ENCODE measurements at places on chromosomes 1 and 21.
A peak's percentile ranks its signal among the peaks of the same experiment; 100 is the strongest.

DNA sequence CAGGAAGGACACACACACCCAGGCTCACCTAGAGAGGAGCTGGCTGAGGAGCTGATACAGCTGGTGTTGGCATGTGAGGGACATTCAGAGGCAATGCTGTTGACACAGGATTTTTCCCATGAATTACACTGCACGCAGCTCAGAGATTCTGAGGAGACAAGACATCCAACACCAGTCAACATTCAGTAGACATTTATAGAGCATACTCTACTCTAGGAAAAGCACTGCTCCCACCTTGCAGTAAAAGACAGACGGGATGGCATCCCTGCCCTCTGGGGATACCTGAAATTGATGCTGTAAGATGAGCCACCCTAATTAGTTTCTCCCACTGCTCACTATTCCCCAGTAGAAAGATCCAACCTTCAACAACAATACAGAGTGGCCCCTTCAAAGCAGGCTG lies 5.1 kb downstream of the LYPD8 start:
- DNase-seq: no peak

GRCh38 chr1:168179438-168180147 lies 831 bp downstream of the TIPRL start:
- DNase-seq: peak; percentile 23

- peak; percentile 64 for DNase-seq
Observed at GRCh38 chr1:235329139-235329902, 951 bp downstream of the GGPS1 start.

GRCh38 chr1:111649227-111649626 lies 29.6 kb downstream of the RAP1A start:
- DNase-seq: no peak

DNA sequence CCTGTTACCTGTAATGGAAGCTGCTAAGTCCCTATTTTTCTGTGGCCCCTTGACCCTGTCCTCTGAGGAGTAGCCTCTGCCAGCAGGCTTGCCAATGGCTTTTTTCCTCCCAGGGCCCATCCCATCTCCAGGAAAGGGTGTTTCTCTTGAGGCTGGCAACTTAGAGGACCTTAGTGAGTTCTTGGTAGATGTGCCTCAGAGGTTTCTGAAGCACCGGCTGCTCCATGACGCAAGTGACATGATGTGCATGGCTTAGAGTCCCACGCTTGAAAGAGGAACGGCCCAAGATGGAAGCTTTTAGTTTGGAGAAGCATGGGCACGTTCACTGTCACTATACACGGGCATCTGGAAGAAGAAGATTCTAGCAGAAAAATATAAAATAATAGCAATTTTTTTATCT lies 63.0 kb downstream of the TGFB2 start:
- no peak for DNase-seq

- DNase-seq: no peak
Observed at GRCh38 chr1:179770887-179771502, 27.9 kb downstream of the FAM163A start.

DNA sequence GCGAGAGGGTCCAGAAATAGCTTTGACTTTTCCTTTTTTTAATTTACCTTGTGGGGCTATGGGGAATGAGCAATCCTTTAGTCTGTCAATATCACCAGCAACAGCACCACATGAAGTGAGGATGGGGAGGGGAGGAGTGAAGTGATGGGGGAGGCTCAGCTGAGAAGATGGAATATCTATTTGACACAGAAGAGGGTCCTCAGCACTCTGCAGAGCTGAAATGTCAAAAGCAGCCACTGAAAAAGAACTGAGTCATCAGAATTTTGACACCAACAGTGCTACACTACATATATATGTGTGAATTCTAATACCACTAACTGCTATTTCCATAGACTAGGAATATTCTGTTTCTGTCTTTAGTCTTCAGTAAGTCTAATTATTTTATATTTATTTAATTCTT lies 427.0 kb upstream of the PBX1 start:
- no peak for DNase-seq

GRCh38 chr1:39317910-39318633 lies 113.6 kb downstream of the MACF1 start:
- no peak for DNase-seq

DNA sequence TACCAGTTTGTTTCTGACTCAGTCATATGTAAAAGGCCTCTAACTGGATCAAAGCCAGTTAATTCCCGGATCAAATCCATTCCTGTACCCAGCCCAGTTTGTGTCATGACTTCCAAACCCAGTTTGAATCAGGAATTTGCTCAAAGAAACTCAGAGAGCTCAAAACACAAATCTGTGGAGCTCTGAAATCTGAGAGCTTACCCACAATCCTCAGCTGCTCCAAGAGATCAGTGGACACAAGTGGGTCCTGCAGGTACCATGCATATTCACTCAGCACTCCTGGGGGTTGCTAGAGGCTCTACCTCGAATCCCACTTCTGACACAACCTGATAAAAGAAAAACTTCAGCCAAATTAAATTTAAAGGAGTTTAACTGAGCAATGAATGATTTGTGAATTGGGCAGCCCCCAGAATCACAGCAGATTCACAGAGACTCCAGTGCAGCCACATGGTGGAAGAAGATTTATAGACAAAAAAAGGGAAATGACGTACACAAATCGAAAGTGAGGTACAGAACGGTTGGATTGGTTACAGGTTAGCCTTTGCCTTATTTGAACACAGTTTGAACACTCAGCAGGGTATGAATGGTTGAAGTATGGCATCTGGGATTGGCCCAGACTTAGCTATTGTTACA lies 11.9 kb upstream of the MRPL55 start:
- DNase-seq: no peak

DNA sequence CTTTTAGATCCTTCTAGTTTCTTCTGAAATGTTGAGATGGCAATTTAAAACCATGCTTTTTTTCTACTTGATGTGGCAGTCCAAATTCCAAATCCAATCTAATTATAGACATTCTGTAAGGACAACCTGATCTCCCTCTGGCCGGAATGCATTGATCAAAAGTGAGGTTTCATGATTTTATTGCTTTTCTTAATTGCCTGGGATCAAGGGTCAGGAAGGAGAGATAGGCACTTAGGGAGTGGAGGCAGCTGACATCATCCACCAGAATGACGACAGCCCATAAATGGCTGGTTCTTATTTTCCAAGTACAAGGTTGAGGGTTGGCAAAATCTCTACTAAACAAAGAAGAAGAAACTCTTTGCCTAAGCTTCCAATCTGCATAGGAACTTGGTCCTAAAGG lies 46.4 kb upstream of the SCCPDH start:
- peak; percentile 66 for DNase-seq

DNA sequence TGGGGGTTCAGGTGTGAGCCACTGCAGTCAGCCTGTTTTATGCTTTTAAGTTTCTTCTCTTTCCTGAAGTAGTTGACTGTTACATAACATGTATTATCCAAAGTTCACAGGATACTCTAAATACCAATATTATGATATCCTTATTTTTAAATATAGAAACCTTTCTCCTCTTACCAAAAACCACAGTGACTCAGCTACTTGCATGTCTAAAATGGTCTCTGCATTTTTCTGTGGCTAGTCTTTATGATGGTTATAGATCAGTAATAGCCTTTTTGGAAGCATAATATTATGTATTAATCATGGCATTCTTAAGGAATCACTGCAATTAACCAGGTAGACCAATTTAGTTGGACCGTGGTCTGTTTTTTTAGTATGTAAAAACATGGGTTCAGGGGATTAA lies 210.8 kb upstream of the CACYBP start:
- DNase-seq: no peak

DNA sequence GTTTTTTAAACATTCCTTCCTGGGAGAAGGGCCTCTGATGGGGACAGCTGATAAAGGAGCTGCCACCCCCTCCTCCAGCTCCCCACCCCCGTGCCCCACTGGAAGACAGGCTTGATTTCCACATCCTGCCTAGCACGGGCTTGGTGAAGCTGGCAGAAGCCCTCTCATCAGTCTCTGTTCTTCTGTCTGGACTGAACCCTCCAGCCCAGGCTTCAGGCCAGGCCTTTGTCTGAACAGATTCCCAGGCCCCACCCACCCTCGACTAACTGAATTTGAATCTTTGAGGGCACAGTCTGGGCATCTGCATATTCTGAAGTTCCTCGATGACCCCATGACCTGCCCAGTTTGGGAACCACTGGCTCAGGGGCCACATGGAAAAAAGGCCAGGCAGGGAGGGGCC lies 75.3 kb downstream of the CD58 start:
- DNase-seq: no peak

GRCh38 chr1:116540088-116540487 lies 30.7 kb downstream of the CD58 start:
- DNase-seq: no peak

- no peak for DNase-seq
Observed at GRCh38 chr1:20058531-20058930, 11.5 kb upstream of the PLA2G5 start.

DNA sequence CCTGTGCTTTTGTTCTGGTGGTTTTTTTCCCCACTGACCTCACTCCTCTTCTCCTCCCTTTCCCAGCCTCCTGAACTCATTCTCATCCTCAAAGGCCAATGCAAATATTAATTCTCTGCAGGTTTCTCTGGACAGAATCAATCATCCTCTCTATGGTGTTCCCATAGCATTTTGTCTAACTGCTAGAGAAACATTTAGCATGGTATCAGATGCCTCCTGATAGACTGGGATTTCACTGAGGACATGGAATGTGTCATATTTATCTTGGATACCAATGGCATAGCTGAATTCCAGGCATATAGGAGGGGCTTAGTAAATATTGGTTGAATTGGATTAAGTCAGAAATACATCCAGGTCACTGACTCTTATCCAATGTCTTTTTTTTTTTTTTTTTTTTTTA lies 46.1 kb upstream of the SRP9 start:
- no peak for DNase-seq

DNA sequence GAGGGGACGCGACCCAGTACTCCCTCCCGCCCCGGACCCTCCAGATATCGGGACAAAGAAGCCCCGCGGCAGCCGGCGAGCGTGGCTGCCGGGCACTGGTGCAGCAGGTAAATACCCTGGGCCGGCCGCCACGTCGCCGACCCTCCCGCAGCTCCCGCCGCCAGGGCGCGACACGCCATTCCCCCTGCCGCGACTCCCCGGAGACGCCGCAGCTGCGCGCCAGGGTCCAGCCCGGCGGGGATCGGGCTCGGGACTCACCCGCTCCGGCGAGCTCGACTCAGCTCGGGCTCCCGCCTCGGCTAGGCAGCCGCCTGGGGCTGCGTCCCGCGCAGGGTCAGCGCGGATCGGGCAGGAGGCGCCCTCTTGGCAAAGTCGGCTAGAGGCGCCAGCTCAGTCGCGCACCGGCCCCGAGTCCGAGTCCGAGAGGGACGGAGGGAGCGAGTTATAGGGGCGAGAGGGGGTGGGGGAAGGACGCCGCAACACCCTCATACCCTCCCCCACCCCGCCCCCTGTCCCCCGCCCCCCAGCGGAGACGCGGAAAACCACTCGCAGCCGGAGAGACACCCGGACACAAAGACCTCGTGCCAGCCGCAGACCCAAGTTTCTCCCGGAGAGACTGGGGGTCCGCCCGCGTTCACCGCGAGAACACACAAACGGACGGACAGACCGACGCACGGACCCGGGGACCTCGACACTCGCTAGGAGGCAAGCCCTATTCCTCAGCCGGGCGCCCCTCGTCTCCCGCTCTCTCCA lies 985 bp downstream of the SYT6 start:
- peak; percentile 79 for DNase-seq
